Nucleus accumbens (tissue), 56 donors: ENCODE measurements at places on chromosomes 2 and 18.

GRCh38 chr2:20544153-20544747 is 97.4 kb downstream of the RHOB start:
- DNase-seq = no peak

DNA sequence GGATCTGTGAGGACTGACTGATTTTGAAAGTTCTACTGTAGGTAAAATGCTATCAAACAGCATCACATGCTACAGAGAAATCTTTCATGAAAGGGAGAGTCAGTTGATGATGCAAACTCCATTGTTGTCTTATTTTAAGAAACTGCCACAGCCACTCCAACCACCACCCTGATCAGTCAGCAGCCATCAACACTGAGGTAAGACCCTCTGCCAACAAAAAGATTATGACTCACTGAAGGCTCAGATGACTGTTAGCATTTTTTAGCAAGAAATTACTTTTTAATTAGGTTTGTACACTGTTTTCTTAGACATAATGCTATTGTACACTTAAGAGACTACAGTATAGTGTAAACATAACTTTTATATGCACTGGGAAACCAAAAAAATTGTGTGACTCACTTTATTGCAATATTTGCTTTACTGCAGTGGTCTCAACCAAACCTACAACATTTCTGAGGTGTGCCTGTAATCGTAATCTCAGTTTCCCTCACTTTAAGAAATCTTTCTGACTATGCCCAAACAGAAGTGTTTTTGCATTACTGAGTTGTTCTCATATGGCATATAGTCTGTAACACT is 42.8 kb downstream of the METTL8 start:
- DNase-seq = no peak

- DNase-seq = no peak
Measured at GRCh38 chr2:44843641-44844310, 97.7 kb upstream of the SIX3 start.

GRCh38 chr2:120596191-120596811 is 139.4 kb upstream of the GLI2 start:
- DNase-seq = peak; percentile 45

GRCh38 chr2:201496785-201497184 is 45.2 kb downstream of the STRADB start:
- no peak for DNase-seq

- DNase-seq = no peak
Measured at GRCh38 chr2:159650574-159650973, 34.2 kb upstream of the BAZ2B start.

DNA sequence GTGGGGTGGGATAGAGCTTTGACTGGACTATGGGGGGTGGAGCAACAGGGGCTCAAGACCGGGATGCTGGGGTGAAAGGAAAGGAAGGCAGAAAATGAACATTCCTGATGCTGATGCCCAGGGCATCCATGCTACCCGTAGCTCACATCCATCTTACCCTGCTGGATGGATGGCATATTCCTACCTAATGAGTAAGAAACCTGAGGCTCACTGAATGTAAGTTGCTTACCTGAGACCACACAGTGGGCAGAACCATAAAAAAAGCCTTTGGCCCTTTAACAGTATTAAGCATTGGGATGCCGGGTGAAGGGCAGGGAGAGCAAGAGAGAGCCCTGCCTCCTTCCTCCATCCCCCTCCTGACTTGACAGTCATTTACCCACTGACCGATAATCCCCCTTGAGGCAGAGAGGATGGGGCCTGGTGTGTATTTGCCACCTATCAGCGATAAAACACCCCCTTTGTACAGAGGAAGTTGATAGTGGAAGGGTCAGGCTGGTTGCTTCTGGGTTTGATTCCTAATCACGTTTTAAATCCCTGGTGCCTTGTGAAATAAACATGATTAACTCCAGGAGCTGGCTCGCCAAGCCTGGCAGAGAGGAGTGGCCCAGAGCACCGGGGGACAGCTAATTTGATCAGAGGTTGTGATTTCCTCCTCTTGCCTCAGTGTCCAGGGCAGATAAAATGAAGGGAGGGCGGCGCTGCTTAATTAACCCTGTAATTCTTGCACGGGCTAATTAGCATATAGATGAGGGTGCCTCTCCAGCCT is 105.9 kb upstream of the HS6ST1 start:
- no peak for DNase-seq

GRCh38 chr2:168378960-168379669 is 77.0 kb upstream of the CERS6 start:
- DNase-seq = no peak

DNA sequence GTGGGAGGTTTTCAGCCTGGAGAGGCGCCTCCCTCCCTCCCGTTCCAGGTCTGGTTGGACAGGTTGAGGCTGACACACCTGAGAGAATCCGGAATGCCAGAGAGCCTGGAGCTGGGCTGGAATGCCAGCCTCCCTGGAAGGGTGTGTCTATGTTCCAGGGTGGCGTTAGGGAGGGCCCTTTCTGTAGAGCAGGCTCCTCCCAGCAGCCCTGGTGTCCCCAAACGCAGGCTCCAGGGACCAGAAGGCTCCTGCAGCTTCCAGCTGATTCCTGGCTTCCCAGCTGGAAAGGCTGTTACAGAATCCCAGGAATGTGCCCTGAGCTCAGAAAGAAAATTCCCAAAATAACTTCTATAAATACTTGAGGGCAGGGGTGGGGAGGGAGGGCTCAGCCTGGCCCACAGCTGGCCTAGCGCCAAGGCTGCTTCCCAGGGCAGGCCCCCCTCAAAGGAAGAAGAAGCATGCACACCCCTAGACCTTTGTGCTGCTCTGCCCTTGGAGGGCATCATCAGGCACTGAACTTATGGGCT is 85.4 kb downstream of the STPG4 start:
- no peak for DNase-seq

DNA sequence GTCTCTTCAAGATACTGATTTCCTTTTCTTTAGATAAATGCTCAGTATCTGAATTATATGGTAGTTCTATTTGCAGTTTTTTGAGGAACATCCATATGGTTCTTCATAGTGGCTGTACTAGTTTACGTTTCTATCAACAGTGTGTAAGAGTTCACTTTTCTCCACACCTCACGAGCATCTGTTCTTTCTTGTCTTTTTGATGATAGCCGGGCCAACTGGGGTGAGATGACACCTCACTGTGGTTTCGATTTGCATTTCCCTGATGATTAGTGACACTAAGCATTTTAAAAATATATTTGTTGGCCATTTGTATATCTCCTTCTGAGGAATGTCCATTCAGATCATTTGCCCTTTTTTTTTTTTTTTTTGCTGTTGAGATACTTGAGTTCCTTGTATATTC is 458.8 kb downstream of the SETBP1 start:
- no peak for DNase-seq

DNA sequence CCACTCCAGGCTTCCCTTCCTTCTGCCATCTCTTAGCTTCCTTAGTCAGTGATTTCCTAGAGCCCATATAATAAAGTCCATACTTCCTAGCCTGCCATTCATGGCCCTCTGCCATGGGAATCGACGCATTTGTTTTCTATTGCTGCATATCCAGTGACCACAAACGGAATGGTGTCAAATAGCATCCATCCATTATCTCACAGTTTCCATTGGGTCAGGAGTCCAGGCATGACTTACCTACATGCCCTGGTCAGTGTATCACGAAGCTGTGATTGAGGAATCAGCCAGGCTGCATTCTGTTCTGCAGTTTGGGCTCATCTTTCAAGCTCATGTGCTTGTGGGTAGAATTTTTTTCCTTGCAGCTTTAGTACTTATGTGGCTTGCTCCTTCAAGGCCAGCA is 209.7 kb upstream of the EPAS1 start:
- no peak for DNase-seq

DNA sequence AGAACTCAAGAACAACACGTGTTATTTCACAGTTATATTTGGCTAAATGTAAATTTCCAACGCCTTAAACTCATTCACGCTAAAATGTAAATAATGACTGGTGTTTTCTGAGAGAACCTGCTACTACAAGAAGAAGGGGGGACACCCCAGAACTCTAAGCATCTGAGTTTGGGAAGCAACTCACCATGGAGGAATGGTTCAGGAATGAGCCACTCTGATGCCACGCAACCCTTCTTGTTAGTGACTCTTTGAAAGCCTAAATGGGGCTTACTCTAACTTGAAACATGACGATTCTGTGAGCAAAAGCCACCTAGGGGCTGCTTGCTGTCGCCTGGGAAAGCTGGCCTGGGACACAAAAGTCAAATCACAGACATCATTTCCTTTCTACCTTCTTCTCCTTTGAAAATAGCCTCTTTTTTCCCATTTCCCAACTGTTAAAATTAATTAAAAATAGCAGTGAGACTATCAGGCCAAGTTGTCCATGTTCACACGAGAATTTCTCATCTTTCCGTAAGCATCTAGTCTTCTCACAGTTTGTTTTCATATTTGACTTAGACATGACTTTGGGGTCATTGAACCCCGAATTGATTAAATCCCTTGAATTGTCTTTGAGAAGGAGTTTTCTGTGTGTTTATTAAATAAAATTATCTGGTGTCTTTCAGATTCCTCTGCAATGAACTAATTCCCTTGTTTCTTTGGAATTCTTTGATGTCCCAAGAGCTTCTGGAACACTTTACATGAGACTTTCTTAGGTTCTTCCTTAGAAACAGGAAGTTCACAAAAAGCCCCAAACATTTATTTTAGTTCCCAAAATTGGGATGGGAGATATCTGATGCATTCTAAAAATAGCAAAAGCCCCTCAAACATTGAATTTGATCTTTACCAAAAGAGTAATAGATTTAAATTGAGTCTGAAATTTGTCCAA is 75.5 kb upstream of the CABLES1 start:
- no peak for DNase-seq

GRCh38 chr2:240600451-240600961 is 14.0 kb downstream of the CAPN10 start:
- no peak for DNase-seq

DNA sequence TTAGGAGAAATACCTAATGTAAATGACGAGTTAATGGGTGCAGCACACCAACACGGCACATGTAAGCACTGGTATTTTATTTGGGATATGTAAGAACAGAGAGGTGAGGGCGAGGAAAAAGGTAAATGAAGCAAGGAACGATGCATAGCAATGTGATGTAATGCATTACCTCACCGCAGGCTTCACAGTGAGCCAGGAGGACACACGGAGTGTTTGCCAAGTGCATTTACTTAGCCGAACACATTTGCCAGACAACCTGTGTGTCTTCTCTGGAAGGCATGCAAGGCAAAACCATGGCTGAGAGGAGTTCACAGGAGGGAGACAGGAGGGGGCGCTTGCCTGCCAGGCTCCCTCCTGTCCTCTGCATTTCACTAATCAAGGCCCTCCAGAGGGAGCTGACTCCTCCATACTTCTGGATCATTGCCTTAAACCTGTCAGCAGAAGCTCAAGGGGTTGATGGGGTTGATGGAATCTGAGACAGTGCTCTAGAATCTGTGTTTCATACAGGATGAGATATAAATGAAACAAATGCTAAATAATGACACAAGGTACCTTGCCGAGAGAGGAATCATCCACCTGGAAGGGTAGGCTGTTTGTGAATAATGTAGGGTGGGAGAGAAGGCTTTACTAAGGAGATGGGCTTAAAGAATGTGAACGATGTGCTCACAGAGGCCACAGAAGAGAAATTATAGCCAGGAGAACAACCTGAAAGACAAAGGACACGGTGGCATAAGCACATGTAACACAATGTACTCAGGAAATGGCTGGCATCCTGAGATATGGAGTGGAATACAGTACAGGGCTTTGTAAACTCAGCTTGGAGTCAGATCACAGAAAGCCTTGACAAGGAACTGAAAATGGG is 9.1 kb upstream of the TPRKB start:
- no peak for DNase-seq

DNA sequence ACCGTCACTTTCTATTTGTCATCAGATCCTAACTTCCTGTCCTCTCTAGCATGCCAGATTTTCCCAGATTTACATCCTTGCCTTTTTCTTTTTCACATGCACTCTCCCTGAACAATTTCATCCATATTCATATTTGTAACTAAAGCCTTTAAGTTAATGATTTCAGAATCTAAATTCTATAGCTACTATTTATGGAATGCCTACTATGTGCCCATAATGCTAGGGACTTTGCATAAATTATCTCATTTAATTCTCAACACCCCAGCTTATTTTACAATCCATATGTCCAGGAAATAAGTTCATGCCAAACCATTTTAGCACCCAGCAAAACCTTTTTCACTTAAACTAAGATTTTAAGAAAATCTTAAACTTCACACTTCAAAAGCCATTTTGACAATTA is 531.9 kb downstream of the NUP35 start:
- no peak for DNase-seq

- DNase-seq = no peak
Measured at GRCh38 chr18:77127769-77128671, 4.6 kb downstream of the MBP start.

DNA sequence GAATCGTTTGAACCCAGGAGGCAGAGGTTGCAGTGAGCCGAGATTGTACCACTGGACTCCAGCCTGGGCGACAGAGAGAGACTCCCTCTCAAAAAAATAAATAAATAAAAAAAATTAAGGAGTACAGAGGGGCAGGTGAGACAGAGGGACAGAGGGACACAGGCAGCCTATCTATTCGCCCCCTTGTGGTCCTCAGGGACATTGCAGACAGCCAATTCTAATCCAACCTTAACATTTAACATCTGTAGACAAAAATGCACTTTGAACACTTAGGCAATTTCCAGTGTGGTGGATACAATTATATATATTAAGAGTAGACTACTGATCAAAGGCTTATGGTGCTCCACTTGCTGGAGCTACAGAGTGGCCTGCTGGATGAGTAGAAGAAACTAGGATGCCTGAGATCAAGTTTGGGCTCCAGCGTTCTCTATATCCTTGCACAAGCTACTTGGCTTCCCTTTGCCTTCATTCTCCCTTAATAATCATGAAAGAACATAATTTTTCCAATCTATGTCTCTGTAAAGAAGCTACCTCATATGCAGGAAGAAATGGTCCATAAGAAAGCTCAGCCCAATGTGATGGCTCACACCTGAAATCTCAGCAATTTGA is 8.2 kb upstream of the SMARCAL1 start:
- no peak for DNase-seq

- DNase-seq = no peak
Measured at GRCh38 chr2:96396095-96396494, 60.5 kb downstream of the NCAPH start.

- DNase-seq = no peak
Measured at GRCh38 chr2:129849559-129850160, 129.8 kb upstream of the RAB6C start.

GRCh38 chr18:49566985-49567384 is 5.1 kb downstream of the LIPG start:
- no peak for DNase-seq

GRCh38 chr2:166304656-166305055 is 71.1 kb downstream of the SCN9A start:
- DNase-seq = no peak

GRCh38 chr2:60499651-60500265 is 53.7 kb downstream of the BCL11A start:
- DNase-seq = no peak
